ENCODE measurements at places on chromosomes 2 and 18.

GRCh38 chr2:41775366-41776025, 272.3 kb upstream of the PKDCC start:
- no peak for DNase-seq

DNA sequence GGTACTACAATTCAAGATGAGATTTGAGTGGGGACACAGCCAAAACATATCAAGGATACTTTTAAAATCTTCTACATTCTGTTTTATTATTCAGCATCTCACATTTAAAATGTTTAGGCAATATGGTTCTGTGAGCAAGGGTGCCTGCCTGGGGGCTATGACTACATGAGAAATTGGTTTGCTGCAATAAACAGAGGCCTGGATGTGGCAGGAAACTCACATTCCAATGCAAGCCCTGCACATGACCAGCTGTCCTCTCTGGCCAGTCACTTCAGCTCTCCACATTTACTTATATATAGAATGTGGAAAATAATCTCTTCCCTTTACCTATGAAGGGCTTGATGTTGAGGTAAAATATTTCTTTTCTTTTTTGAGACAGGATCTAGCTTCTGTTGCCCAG, 193.4 kb downstream of the LRRTM1 start:
- no peak for DNase-seq

GRCh38 chr2:219309278-219309677, at the start of gene PTPRN:
Gene PTPRN, minus strand, starts transcription at chr2:219309401. Its CDS starts 69 bp downstream, at chr2:219309332.
- DNase-seq, result no peak

DNA sequence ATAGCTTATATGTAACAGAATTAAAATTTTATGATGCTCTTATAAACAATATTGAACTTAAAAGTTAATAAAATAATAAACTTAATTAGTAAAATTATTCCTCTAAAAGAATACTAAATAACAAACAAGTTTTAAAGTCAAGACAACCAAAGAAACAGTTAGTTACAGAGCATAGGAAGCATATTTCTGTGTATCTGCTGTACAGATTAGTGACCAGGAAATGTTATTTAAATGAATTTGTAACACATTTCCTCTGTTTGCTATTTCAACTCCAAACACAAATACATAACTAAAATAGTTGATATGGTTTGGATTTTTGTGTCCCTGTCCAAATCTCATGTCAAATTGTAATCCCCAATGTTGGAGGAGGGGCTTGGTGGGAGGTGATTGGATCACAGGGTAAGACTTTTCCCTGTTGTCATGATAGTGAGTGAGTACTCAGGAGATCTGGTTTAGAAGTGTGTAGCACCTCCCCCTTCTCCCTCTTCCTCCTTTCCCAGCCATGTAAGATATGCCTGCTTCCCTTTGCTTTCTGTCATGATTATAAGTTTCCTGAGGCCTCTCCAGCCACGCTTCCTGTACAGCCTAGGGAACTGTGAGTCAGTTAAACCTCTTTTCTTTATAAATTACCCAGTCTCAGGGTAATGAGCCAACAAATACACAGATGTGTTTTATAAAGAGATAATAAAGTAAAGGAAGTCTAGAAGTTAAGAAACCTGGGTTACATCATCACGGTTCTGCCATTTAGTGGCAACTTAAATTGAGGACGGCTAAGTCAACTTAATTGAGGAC, 51.8 kb downstream of the ROCK2 start:
- no peak for DNase-seq

- DNase-seq, result no peak
These were observed 79.8 kb downstream of the ROCK1 start for GRCh38 chr18:21031845-21032244.

- DNase-seq, result no peak
These were observed 202.5 kb downstream of the CTNNA2 start for GRCh38 chr2:79715338-79715737.

DNA sequence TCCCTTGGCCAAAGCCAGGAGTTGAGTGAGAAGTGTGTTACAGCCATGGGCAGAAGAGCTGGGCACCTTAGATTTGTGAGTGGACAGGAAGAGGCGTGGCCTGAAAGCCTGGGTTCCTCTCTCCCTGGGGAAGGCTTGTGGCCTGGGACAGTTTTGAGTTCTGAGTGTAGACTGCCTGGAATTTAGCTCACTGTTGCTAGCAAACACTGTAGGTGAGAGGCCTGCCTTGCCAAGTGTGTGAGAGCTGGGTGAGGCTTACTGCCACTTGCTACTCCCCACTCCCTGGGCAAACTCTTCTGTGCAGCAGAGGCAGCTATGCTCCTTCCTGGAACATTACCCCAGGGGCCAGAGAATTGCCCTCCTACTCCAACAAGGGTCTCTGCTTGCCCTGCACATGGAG, 150.0 kb upstream of the GALNT5 start:
- no peak for DNase-seq

DNA sequence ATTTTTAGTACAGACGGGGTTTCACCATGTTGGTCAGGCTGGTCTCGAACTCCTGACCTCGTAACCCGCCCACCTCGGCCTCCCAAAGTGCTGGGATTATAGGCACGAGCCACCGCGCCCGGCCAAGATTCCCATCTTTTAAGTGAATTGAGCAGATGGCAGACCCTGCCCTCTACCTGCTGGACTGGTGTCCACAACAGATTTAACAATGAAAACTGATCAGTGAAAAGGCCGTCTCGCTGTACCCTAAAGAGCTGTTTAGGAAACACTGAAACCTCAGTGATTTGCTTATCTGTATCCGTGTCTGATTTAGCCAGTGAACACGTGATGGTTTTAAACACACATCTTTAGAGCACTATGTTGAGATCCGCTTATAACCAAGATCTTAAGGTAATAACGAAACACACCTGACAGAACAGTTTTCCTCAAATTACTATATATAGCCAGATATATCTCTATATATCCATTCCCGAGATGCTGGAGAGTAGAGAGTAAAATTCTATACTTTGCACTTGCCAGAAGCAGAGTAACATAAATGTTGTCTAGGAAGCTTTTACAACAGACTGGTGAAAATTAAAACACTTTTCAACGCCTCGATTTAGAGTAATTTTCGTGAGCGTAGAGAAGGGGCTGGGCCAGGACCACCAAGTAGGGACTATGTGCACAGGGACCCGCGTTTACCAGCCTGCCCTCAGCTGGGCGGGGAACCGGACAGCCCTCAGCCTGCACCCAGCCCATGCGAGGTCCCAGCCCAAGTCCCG, 594 bp downstream of the FAM161A start:
- no peak for DNase-seq

Measured in T1000 (cell line).